NCI-H187 treated with DMSO at 0.1 percent for 48 hours (cell line): ENCODE measurements at places on chromosomes 16 and 17.

GRCh38 chr16:55035956-55036355, 105.3 kb downstream of the IRX5 start:
- DNase-seq, result no peak

DNA sequence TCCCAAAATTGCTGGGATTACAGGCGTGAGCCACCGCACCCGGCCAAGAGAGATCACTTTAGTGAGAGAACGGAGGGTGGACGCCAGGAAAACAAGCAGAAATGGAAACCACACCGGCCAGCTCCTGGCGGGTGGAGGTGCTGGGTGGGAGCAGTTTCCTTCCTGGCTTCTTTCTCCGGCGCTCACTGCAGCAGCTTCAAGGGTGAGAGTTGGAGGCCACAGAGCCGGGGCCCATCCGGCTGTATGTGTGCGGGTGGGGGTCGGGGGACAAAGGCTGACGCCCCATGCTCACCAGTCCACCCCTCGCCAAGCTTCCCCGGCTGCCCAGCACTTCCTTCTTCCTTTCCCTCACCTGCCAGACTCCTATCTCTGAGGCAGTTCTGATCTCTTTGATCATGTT, 13.5 kb upstream of the BHLHA9 start:
- DNase-seq, result no peak

DNA sequence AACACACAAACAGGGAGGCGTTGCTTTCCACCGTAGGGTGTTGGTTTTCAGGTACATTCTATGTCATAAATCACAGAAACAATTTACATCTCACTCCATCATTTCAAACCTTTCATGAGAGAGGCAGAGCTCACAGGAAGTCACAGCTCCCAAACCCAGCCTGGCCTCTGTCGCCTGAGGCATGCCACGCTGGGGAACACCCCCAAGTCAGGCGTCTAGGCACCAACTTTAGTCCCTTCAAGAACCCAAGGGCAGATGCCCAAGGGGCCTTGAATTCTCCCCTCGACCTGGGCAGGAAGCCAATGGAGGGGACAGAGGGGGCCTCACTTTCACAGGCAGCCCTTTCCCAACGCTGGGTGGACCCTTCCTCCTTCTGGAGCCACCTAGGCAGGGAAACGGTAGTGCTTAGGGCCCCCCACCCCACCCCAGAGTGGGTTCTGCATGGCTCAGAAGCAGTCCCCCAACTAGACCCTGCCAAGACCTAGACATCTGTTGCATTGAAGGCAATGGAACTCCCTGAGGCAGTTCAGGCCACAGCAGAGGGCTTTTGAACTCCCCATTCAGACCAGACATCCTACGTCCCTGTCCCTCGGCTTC, 10.6 kb downstream of the TBX4 start:
- DNase-seq, result no peak

- DNase-seq, result no peak
Measured at GRCh38 chr17:44197980-44198720, 1.5 kb downstream of the ATXN7L3 start.

DNA sequence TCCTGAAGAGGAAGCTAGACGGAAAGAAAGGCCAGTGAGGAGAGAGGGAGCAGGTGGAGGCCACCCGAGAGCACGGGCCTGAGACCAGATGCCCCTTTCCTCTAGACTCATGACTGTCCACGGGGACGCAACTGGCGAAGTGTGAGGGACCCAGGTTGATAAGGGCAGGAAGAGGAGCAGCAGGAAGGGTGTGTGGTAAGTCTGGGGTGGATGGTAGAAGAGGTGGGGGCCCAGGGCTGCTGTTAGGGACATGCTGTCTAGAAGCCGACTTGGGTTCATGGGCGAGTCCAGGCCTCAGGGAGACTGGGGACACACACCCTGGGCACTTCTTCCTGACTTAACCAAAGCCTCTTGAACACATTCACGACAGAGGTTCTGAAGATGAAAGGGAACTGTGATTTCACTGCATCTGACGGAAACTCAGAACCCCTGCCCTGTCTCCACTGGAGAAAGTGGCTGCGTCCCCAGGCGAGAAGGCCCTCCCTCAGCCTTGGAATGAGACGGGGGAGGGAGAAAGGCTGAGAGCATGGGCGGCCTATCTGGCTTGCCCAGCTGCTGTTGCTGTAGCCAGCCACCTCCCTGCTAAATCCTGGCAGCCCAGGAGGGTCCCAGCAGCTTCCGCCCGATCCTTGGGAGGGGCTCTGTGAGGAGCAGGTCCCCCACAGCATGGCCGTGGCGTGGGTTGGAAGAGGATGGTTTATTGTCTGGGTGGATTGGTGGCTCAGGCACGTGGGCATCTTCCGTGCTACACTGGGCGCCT, 6.0 kb downstream of the HIC1 start:
- no peak for DNase-seq

DNA sequence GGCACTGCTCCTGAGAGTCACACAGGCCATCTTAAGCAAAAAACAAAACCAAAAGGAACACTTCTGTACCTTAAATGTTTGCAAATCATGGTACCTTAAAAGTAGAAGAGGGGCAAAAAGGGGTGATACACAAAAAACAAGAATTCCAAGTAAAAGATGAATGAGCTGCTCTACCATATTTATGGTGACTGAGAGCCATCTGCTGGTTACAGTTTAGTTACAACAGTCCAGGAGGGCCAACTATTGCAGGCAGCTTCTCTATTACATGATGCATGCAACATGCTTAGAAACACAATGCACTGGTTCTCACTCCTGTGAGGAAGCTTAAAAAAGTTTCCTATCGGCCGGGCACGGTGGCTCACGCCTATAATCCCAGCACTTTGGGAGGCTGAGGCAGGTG, 53.5 kb downstream of the STX8 start:
- no peak for DNase-seq

- no peak for DNase-seq
Measured at GRCh38 chr17:62140376-62140775, 75.3 kb upstream of the MED13 start.

GRCh38 chr17:61480414-61480807, 28.2 kb downstream of the TBX4 start:
- no peak for DNase-seq

DNA sequence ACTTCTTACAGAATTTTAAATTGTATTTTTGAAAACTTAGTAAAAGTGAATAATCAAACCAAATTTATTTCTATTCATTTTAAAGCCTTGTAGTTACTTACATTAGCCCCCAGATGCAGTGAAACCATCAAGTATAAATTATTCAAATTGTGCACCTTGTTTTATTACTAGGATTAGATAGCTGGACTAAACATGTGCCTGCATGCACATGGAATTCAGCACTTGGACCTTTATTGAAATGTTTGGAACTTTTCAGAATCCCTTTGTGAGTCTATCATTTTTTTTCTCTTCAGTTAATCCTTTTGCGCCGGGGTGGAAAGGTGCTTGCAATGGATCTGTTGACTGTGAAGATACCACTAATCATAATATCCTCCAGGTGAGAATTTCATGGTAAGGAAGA, 4.7 kb downstream of the ZPBP2 start:
- no peak for DNase-seq

- DNase-seq, result no peak
Measured at GRCh38 chr16:79776243-79776847, 175.8 kb upstream of the MAF start.

GRCh38 chr16:23966597-23967394, 131.0 kb downstream of the PRKCB start:
- no peak for DNase-seq

DNA sequence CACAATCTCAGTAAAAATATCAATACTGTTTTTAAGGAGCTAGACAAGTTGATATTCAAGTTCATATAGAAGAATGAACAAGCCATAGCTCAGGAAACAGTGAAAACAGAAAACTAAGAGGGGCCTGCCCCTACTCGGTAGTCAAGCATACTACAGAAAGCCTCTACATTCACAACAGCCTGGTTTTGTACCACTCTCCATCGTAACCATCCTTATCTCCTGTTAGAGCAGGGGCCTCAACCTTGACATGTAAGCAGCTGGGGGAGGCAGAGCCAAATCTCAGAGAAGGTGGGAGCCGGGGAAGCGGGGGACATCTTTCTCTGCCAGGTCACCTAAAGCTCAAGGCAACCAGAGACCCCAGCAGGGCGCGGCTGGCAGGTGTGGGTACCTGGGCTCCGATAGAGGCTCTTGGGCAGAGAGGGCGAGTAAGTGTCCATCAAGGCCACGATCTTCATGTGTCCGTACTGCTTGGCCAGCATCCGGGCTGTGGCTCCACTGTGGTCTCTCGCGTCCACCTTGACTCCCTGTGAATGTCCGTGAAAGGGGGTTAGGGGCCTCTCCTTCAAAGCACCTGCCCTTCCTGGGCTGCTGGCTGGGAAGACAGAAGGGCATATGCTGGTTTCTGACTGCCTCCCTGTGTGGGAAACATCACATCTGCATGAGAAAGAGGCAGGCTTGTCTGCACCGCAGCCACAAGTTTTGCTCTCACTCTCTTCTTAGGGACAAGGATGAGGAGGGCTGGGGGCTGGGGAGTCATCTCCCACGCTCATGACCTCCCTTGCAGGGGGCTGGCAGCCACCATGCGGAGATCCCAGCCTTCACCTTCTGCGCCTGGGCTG, 20.2 kb downstream of the ANKS3 start:
- DNase-seq, result no peak

DNA sequence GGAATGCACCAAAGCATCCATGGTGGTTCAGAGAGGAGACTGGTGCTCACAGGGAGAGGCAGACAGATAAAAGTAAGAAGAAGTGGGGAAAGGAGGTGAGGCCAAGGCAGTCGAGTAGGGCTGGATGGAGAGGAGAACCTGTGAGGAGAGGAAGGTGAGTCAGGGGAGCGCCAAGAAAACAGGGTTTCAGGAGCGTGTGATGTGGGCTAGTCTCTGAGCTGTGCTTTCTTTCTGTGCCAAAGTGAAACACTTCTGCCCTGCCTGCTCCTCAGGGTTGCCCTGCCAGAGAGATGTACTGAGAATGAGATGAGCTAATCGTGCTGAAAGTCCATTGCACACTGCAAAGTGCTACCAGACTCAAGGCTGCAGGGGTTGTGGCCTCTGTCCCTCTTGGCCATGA, 310.7 kb upstream of the CCL2 start:
- DNase-seq, result no peak

DNA sequence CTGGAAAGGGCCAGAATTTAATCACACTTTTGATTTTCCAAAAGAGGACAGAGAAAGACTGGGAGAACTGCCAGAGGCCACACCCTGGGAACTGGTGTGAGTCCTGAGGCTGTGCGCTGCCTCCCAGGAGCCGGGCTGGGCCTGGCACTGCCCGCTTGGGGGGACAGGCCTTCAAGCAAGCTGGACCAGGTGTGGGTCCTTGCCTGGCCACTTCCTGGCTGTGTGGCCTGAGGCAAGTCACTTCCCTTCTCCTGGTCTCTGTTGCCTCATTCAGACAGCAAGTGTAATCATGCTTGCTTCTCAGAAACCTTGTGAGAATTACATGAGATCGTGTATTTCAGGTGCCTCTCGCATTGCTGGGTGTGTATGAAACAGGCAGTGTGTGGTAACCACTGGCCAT, 143.0 kb downstream of the SNX29 start:
- no peak for DNase-seq

DNA sequence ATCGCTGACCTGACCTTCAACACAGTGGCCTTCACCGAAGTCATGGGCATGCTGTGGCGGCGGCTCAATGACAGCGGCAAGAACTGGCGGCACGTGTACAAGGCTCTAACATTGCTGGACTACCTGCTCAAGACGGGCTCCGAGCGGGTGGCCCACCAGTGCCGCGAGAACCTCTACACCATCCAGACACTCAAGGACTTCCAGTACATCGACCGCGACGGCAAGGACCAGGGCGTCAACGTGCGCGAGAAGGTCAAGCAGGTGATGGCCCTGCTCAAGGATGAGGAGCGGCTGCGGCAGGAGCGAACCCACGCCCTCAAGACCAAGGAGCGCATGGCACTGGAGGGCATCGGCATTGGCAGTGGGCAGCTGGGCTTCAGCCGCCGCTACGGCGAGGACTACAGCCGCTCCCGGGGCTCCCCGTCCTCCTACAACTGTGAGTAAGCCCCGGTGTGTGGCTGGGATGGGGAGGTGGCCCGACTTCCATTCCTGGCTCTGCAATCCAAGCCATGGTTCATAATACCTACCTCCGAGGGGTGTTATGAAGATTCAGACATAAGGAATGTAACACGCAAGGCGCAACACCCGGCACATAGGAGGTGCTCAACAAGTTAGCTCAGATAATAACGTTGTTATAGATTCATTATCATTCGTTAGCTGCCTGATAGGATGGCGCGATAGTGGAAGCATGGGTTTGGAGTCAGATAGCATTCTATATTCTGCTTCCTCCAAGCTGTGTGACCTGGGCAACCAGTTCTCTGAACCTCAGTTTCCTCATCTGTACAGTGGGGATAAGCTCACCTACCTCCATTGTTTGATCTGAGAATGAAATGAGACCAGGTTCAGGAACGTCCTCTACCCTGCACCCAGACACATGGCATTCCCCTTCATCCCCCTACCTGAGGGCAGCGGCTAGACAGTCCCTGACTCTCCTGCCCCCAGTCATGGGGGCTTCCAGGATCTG, 4.4 kb downstream of the EPN3 start:
- no peak for DNase-seq

- DNase-seq, result no peak
Measured at GRCh38 chr16:66127459-66128370, 238.8 kb upstream of the CDH5 start.

DNA sequence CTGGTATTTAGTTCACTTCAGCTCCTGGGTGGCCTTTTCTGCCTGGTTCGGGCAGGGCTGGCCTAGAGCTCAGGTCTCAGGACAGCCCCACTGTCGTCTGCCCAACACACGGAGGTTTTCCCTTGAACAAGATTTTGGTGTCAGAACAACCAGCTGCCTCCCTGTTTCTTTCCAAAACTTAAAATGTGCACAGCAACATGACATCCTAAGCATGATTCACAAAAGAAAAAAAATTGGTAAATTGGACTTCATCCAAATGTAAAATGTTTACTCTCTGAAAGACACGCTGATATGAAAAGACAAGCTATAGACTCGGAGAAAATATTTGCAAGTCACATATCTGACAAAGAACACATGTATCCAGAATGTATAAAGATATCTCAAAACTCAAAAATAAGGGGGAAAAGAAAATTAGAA, 197.8 kb upstream of the CHMP6 start:
- no peak for DNase-seq

DNA sequence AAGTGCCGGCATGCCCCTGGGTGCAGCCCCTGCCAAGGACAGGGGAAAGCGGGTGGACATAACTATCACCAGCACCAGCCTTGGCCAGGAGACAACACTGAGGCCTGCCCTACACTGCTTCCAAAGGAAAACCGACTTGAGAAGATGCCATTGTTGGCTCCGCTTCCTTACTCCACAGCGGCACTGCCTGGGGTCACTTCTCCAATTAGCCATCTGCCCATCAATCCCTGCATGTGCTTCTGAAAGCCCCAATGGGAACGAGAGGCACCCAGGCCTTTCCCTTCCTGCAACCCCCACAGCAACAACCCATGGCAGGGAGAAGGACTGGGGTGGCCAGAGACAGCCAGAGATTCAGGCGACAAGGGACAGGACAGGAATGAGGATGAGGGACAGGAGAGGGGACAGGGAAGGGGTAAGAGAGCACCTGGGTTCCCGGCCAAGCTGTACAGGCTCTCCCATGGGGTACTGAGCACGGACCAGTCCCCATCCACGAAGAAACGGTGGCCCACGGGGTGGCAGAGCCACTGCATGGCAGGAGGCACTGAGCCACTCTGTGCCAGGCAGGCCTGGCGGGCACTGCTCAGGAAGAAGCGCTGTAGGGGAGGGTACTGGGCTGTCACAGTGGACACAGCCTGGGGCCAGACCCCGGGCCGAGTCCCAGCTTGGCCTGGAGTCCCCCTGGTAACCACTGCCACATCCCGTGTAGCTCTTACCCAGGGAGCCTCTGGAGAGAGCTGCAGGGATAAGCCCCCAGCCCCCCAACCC, 21.2 kb downstream of the SREBF1 start:
- no peak for DNase-seq

- no peak for DNase-seq
Measured at GRCh38 chr17:44038604-44039011, 23.8 kb upstream of the TMEM101 start.
